Esophagus squamous epithelium (tissue), 5 donors: ENCODE measurements at places on chromosomes 5 and 9.

- no peak for DNase-seq
These were observed 64.6 kb downstream of the ABLIM3 start for GRCh38 chr5:149205625-149206523.

GRCh38 chr5:176184608-176185132 is 53.6 kb upstream of the SIMC1 start:
- no peak for DNase-seq

GRCh38 chr9:31034311-31034710 is 1350.1 kb upstream of the ACO1 start:
- DNase-seq, result no peak

DNA sequence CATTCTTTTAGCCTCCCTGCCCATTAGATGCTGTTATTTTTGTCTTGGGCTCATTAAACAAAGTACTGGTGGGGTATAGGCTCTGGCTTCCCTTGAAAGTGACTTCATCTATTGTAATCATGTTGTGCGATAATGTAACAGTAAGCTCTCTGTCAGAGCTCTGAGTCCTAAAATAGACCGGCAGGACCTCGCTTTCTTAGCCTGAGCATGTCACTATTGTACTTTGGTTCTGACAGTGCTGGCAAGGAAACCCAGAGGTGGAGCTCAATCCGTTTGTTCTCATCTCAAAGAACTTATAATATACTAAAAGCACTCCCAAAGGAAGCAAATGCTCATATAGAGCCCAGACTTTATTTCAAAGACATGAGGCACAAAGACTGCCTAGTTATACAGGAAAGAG is 339.1 kb upstream of the CCNH start:
- no peak for DNase-seq

DNA sequence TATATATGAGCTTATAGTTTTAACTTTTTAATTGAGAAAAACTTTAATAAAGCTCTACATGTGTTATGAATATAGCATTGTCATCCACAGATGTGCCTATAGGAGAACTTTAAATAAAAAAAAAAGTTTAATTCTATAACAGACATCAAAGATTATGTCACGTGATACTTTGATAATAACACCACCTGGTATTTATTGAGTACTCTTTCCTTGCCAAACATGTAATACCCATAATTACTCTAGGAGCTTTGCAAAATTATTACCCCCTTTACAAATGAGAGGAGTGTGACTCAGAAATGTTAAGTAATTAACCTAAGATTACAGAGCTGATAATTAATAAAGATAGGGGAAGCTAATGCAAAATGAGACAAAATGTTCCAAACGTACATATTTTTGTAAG is 43.0 kb downstream of the ITGA2 start:
- DNase-seq, result no peak

DNA sequence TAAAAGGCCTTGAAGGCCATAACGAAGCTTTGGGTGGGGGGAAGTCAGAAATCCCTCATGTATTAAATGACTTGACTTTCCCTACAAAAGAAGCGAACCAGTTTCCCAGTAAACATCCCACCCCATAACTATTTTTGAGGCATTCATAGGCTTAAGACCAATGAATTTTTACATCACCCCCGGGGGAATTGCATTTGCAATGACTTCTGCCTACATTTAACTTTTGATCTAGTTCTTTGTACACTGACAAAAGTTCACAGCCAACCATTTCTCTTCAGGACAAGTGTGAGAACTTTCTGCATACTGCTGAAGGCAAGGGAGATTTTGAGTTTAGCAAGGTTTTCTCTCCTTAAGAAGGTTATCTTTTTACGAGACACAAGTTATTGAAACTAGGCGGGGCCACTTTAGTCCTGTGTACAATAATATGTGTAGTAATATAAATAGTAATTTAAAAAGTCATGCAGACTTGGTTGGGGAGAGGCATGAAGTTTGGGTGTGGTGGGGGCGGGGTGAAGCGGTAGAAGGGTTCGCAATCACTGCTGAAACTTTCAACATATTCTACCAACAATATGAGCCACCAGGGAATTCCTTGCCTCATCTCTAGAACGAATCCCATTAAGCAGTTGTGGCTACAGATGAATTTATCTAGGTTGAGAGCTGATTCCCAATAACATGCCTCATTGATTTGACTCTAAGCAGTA is 2.5 kb downstream of the TJP2 start:
- DNase-seq, result no peak

DNA sequence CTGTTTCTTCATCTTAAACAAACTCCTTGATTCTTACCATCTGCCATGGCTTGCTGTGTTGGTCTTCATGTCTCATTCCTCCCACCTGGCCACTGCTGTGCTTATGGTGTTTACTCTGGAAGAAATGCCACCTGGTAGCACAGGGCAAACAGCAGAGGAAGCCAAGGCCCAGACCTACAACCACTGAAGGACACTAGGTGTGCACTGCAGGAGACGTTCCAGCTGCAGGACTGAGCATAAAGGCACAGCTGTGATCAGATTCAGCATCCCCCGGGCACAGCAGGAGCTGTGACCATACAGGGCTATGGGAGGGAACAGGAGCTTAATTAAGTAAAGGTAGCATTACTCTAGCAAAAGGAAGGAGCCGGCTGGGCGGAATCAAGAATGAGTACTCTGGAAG is 12.6 kb upstream of the GNAQ start:
- DNase-seq, result no peak

DNA sequence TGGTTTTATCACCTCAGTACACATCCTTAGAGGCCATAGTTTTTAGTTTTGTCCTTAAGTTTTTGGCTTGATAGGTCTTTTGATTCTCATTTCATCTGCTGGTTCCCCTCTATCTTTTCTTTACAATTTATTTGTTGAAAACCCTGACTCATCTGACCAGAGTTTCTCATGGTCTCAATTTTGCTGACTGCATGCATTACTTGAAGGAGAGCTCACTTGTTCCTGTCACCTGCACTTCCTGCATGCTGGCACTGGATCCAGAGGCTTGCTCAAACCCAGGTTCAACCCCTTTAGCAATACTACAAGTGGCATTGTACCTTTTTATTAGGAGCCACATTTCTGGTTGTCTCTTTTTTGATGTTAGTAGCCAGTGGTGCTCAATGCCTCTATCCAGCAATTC is 26.7 kb downstream of the FBXO10 start:
- no peak for DNase-seq

DNA sequence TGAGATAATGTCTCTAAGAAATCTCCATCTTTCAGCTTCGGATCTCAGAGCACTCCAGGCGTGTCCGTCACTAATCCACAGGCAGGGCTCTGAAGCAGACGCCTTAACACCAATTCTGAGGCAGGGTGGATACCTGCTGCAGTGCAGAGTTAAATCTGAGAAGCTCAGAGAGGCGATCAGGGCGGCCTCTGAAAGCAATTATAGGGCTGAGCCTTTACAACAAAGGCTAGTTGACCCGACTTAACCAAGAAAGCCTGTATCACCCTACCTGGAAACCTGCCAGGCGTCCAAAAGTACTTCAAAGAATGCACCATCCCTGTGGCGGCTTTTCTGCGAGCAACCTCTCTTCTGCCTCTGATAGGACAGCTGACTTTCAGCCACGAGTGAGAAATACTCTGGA is 134.8 kb upstream of the MSX2 start:
- DNase-seq, result no peak

GRCh38 chr9:137878146-137878941 is 762 bp downstream of the CACNA1B start:
- no peak for DNase-seq

GRCh38 chr5:85472749-85473148 is 1088.1 kb upstream of the EDIL3 start:
- DNase-seq, result no peak

DNA sequence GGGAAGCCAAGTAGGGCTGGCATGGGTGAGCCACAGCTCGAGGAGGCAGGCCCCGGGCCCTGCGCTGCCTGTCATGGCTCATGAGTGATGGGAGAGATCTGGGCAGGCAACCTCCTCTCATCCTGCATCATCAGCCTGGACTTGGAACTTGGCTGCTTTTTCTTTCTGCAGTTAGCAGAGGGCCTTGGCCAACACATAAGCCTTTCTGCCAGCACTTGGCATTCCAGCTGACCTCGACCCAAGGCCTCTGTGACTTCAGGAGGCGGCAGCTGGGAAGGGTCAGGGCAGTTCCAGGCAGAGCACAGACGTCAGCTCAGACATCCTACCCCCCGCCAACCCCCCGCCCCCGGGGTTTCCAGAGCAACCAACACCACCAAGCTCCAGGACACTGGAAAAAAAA is 7.6 kb downstream of the S1PR3 start:
- DNase-seq, result no peak

- no peak for DNase-seq
These were observed 52.9 kb downstream of the GDNF start for GRCh38 chr5:37786862-37787519.

- no peak for DNase-seq
These were observed 421.4 kb upstream of the DAB2 start for GRCh38 chr5:39846144-39846543.

- no peak for DNase-seq
These were observed 1.6 kb downstream of the PDGFRB start for GRCh38 chr5:150153957-150154617.

DNA sequence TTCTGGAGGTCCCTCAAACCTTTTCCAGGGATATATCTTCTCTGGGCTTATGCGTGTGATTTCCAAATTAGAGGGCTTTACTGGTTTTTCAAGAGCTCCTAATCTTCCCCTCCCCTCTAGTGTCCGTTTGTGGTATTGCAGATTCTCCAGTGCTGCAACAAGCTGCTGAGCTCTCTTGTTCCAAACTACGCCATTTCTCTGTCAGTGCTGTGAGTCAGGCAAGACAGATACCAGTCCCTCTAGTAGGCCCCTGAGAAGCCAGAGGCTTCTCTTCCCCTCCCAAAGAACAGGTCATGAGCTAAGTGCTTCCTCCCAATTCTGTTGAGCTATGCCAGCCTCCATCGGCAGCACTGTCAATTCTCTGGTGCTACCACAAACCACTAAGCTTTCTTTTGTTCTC is 149.5 kb downstream of the FANCC start:
- no peak for DNase-seq

GRCh38 chr5:105581988-105582690 is 2019.5 kb upstream of the NUDT12 start:
- no peak for DNase-seq

DNA sequence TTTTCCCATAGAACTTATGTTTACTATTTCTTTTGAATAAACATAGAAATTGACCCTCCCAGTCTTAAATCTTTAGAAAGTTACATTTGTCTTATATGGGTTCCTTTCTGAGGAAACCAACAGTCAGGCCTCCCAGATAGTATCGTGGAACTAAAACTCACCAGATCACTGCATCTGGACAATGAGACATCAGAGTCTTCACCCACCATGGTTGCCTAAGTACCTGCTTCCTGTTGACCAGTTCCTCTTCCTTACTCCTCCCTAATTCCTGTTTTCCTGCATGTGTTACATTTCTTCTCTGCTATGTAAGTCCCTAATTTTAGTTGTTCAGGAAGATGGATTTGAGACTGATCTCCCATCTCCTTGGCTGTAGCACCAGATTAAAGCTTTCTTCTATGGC is 462.2 kb downstream of the DIRAS2 start:
- no peak for DNase-seq

DNA sequence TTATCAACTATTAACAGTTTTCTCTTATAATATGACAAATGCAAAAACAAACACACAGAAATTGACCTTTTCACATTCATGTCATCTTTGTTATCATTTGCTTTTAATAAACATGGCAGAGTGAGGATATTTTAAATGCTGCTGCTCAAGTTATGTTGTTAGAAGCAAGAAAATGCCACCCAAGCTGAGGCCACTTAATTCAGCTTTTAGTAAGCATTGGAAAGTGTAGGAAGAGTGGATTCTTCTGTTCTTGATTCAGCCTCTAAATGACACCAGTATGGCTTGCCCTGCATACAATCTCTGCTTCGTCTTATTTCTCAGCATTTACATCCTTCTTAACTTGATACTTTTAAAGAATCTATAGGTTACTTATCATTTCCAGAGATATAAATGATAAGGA is 420.4 kb upstream of the POU5F2 start:
- DNase-seq, result no peak

- DNase-seq, result no peak
These were observed 5.8 kb upstream of the MYOZ3 start for GRCh38 chr5:150655221-150655620.

DNA sequence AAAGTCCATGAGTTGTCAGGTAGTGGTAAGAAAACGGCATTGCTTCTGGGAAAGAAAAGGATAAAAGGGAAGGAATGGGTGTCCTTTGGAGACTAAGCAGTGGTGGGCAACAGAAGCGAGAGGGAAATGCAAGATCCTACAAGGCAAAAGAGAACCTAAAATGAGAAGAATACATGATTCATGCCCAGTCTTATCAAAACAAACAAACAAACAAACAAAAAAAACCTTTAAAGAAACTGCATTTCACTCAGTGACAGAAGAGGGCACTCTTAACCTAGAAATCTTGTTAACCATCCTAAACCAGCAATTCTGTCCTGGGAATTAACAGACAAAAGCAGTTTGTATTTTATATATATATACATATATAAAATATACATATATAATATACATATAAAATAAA is 88.5 kb downstream of the SUSD1 start:
- DNase-seq, result no peak

- DNase-seq, result no peak
These were observed 29.5 kb downstream of the KCNN2 start for GRCh38 chr5:114391321-114391720.

GRCh38 chr5:158737536-158738027 is 362.1 kb downstream of the EBF1 start:
- no peak for DNase-seq

- DNase-seq, result no peak
These were observed 531.9 kb upstream of the CHD1 start for GRCh38 chr5:99460701-99461100.

- DNase-seq, result no peak
These were observed 8.1 kb downstream of the PRDM12 start for GRCh38 chr9:130672466-130672865.
